ENCODE measurements at places on chromosomes 1 and 21.

- DNase-seq: no peak
Measured at GRCh38 chr1:166915941-166916340, 39.9 kb upstream of the TADA1 start.

DNA sequence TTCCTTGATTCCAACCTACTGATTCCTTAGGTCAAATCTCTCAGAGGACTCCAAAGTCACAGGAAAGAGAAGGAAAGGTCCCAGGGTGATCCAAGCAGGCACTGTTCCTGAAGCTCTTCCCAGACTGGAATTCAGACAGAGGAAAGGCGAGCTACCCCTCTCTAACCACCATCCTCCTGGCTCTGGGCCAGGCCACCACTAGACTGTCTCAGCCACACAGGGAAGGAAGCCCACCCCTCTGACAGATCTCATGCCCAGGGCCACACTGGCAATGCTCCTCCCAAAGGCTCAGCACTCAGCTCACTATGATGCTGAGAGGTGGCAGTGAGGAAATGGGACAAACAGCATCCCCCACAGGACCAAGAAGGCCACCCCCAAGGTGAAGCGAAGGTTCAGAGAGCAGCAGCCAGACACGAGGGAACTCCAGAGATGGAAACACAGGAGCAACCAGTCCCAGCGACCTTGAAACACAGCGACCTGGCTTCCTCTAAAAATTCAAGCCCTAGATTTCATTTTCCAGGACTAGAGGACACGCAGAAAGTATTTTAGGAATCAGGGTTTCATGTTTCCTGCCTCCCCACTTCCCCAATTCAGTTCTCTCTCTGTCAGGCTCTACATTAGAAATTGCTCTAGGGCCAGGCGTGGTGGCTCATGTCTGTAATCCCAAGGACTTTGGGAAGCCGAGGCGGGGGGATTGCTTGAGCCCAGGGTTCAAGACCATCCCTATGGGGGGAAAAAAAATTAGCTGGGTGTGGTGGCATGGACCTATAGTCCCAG lies 18.8 kb downstream of the PIK3C2B start:
- no peak for DNase-seq

DNA sequence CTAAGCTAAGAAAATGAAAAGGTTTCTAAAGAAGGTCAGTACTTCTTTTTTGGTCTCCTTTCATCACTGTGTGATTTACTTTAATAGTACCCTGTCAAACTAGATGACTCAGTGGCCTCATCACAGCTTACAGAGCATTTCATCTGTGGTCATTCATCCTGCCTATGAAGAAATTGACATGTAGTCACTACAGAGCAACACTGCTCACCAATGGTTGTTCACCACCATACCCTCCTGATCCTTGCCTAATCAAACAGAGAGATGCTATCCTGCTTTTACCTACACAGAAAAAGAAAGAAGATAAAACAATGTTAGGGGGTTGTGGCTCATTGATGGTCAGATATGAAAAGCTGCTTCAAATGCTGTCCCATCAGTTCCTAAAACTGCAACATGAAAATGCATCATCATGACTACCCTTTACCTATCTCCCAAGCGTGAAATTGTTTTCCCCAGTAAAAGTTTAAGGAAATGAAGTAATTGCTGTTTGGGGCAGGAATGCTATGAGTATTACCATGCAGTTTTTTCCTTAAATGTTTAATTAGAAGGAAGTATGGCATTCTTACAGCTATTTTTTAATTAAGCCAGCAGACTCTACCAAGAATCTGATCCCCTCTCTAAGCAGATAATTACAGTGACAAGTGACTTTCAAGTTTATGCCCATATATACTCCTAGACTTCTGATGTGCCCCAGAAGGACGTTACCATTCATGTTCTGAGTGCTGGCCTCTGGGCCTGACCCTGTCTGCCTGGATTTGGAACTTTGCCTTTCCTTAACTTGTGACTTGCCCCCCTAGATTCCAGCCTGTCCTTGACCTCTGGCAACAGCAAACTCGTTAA lies 46.1 kb upstream of the FBXO28 start:
- DNase-seq: no peak

DNA sequence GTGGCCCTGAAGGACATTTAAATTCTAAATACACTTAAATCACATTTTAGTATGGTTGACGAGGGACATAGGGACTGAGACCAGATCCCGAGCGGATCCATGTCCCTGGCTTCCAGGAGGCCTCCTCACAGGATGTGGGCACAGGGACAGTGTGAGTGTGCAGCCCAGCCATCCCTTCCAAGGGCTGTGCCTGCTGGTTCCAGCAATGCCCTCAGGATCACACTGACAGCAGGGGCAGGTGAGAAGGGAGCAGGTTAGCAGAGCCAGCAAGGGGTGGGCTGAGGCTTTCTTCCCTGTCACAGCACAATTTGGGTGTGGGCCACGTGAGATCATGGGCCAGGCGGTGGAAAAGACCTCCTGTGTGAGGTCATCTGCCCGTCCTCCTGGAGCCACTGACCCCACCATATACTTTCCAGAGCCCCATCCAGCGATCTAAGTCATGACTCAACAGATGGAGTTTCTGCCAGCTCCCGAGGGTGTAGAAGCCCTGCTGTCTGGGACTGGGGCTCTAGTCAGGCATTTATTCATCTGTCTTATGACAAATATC lies 37.0 kb upstream of the PRSS38 start:
- DNase-seq: no peak

GRCh38 chr1:166390366-166391033 lies 223.7 kb upstream of the FAM78B start:
- no peak for DNase-seq
